Mucosa of gallbladder (tissue), 1 donor: ENCODE measurements at places on chromosomes 5 and 9.

GRCh38 chr9:106557996-106558667 is 304.8 kb upstream of the ZNF462 start:
- DNase-seq, result no peak

GRCh38 chr9:68949271-68950000 is 64.5 kb downstream of the PRKACG start:
- DNase-seq, result no peak

DNA sequence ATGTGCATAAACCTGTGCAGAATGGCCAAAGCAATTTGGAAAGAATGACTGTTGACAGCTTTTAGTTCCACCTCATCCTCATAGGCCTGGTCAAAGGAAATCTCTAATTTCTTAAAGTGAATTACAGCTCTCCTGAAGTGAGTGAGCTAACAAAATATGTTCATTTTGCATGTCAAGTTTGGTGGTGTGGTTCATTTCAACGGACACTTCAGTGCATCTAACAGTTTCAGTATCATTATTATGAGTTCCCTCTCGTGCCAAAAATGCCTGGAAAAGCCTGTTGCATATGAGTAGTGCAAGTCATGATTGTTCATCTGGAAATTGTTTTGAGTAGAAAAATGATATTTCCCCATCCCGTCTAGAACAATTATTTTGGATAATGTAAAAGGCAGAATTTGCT is 53.2 kb upstream of the HMHB1 start:
- DNase-seq, result no peak

- no peak for DNase-seq
These were observed 411.6 kb upstream of the PTGER4 start for GRCh38 chr5:40268088-40268487.

- DNase-seq, result no peak
These were observed 399.4 kb downstream of the ARRDC3 start for GRCh38 chr5:90983711-90984124.

- DNase-seq, result no peak
These were observed 1.0 kb downstream of the AGTPBP1 start for GRCh38 chr9:85740787-85741094.

DNA sequence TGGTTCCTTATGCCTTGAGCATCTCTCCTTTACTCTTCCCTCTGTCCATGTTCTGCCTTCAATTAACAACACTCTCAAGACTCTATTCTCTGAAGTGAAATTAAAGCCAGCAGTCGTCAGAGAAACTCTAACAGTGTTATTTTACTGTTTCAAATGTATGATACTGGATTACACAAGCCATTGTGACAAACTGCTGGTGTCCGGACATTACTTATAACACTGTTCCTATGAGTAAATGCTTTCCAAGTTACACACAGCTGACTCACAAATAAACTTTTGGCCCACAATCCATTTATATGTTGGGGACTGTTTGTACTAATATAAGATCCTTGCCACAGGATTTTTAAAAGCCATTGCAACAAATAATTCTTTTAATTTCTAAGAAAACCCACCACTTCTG is 63.2 kb upstream of the GHR start:
- no peak for DNase-seq

DNA sequence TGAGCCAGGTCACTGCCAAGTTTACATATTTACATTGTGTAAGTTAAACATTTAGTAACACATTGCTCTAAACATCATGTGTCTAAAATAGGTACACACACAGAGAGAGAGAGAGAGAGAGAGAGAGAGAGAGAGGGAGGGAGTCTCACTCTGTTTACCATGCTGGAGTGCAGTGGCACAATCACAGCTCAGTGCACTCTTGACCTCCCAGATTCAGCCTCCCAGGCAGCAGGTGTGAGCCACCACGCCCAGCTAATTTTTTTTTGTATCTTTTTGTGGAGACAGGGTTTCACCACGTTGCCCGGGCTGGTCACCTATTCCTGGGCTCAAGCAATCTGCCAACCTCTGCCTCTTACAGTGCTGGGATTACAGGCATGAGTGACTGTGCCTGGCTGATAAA is 1045.3 kb downstream of the TLE1 start:
- no peak for DNase-seq

- no peak for DNase-seq
These were observed 5.9 kb downstream of the DNM1 start for GRCh38 chr9:128208946-128209669.

DNA sequence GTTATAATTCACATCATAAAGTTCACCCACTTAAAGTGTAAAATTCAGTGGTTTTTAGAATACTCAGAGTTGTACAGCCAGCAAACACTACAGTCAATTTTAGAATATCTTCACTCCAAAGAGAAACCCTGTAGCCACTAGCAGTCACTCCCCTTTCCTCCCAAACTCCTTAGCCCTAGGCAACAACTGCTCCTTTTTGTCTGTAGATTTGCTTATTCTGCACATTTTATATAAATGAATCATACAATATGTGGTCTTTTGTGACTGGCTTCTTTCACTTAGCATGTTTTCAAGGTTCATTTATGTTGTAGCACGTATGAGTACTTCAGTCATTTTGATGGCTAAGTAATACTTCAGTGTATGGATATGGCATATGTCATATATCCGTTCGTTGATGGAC is 38.7 kb downstream of the TGFBR1 start:
- DNase-seq, result no peak

DNA sequence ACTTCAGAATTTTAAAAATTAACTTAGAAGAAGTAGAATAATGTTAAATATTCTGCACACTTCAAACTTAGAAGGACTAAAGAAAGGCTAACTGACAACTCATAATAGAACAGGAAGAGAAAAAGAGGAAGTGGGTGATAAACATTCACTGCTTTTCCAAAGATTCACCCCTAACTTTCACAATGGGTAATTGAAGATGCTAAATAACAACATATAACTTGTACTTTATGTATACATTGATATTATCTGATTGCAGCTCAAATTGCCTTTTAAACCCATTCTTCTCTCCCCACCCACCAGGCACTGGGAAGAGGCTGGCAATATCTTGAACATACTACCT is 376.6 kb downstream of the EFNA5 start:
- no peak for DNase-seq

DNA sequence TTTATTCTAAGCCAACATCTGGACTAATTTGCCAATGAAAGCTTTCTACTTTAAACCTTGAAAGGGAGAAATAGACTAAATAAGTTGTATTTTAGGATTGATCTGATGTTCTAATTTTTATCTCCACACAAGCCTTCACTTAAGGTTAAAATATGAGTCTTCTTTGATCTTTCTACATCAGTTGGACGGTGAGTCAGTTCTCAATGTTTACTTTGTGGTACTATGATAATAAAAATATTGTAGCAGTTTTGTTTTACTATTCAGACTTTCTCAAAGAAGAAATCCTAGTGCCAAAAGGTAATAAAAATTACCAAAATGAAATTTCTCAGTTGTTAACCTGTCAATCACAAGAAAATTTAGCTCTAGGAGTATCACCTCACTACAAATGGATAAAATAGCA is 203.5 kb upstream of the RGMB start:
- DNase-seq, result no peak
